Esophagus muscularis mucosa (tissue), 4 donors: ENCODE measurements at places on chromosomes 13 and 19. TPM values are rescaled to one million over a fixed set of nuclear protein-coding genes. Genes with fewer than 3 reads are reported as not detected.

- no peak for DNase-seq
Observed at GRCh38 chr19:18897094-18898029, 1.4 kb upstream of the CERS1 start.

- DNase-seq, result no peak
Observed at GRCh38 chr19:52724701-52725514, 9.9 kb downstream of the ZNF611 start.

DNA sequence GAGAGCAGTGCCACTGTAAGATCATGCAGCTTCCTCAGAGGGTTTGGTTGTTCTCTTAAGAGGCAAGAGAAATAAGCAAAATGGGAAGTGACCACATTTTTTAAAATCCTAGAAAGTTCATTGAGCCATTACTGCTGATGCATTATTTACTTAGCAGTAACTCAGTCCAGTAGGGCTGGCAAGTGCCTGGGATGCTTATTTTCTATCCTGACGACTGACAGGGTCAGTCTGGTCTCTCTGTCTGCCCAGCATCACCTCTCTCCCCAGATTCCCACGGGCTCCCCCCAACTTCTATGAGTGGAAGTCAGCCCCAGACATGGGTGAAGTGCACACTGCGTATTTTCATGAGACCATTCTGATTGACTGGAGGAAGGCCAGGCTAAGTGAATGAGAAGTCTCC is 10.4 kb downstream of the SHISA2 start:
- DNase-seq, result peak; percentile 62

GRCh38 chr19:4861147-4861546 is 6.3 kb downstream of the PLIN3 start:
- no peak for DNase-seq

DNA sequence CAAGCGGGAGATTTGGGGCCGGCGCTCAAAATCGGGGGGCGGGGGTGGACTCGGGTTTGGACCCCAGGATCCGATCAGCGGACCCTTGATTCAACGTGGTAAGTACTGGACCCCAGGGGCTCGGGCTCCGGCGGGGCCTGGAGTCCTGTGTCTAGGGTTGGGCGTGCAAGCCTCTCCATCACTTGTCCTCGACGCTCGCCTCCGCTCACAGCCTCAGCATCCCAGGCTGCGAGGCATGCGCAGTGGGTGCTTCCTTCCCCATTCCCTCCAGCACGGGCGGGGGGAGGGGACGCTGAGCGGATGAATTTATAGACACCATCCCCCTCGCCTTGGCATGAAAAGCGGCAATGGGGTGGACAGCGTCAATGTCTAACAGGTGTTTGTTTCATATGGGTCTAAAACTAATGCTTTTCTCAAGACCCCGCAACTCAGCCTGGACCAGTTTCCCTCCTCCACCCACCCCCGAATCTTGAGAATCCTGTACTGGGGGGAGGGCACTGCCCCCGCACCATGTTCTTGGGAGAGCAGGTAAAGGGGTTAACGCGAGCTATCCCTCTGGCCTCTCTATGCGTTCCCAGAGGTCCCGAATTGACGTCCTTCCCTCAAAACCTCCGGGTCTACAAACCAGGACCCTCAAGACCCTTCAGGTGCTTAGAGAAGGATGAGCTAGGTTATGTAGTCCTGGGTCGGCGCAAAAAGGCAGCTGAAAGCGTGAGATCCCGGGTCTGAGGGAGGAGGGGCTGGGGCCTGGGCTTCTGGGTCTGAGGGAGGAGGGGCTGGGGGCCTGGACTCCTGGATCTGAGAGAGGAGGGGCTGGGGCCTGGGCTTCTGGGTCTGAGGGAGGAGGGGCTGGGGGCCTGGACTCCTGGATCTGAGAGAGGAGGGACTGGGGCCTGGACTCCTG is 579 bp downstream of the CPT1C start:
- DNase-seq, result no peak

- no peak for DNase-seq
Observed at GRCh38 chr13:44884076-44884729, 105.1 kb downstream of the NUFIP1 start.

DNA sequence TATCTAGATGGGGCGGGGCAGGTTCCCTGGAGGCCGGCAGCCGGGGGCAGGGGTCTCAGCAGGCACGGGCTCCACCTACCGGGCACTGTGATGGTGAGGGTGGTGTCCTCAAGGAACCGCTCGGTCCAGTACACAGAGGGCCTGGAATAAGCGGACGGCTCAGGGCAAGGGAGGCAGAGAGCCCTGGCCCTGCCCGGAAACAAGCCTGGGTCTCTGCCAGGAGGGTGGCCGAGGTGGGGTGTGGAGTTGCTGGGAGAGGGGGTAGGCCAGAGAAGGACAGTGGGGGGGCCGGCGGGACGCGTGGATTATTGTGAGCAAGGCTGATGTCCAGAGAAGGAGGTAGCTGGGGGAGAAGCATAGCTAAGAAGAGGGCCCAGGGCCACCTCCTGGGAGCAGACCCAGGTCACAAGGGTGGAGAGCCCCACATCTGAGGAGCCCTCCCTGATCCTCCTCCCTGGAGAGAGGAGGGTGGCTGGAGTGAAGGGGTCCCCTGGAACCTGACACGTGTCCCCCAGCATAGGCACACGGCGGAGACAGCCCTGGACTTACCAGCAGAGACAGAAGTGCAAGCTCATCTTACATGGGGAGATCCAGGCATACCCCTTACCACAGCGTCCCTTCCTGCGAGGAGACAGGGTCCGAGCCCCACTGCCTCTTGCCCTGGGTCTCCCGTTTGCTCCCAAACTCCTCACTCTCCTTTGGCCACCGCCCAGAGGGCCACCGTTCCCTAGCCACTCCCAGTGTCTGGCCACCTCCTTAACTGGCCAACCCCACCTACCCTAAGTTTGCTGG is 29.0 kb upstream of the MIER2 start:
- DNase-seq, result no peak

GRCh38 chr19:19113040-19113626 is 25.1 kb downstream of the TMEM161A start:
- DNase-seq, result no peak

DNA sequence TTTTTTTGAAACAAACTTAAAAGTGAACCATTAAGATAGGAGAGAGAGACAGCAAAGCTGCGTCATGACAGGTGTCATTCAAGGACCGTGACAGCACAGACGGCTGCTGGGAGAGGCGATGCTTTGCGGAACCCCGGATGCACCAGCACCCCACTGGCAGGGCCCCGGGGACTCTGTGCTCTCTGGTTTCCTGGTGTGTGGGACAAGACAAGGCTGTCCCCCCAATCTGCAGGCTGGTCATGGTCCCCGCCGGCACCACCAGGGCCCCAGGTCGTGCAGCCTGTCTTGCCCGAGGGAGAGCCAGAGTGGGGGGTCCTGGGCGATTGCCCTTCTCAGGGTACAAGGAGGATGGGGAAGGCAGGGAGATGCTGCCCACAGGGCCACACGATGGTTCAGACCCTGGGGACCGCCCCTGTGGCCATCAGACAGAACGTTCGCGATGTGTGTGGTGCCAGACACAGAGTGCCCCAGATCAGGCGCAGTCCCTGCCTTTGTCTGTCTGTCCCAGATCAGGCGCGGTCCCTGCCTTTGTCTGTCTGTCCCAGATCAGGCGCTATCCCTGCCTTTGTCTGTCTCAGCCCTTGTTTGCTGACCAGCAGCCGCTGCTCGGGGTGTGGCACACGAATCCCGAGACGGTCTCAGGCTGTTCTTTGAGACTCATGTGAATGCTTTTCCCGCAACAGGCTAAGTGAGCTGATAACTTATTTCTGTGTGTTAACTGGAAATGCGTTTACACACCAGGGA is 36.1 kb downstream of the ADPRHL1 start:
- no peak for DNase-seq

- DNase-seq, result no peak
Observed at GRCh38 chr13:33459702-33460101, 174.1 kb upstream of the STARD13 start.

- no peak for DNase-seq
Observed at GRCh38 chr13:29073755-29074154, 253.6 kb downstream of the MTUS2 start.

GRCh38 chr13:113397608-113398425 is 33.9 kb upstream of the GRTP1 start:
- DNase-seq, result no peak

RPS16 gene
- 1,316 TPM for total RNA-seq

CYP2A7 gene
- not detected for total RNA-seq

- DNase-seq, result no peak
Observed at GRCh38 chr13:50170447-50171037, 155.3 kb downstream of the KCNRG start.

GRCh38 chr19:15640294-15640903 is at the start of gene CYP4F3:
CYP4F3 (plus strand) TSS chr19:15640897; CDS start chr19:15641416, 519 bp downstream.
- no peak for DNase-seq

GRCh38 chr19:10132905-10133304 is 13.2 kb upstream of the EIF3G start:
- DNase-seq, result no peak

DIRAS1 gene
- 19.2 TPM for total RNA-seq

CELF5 gene
- total RNA-seq, result 0.17 TPM

DNA sequence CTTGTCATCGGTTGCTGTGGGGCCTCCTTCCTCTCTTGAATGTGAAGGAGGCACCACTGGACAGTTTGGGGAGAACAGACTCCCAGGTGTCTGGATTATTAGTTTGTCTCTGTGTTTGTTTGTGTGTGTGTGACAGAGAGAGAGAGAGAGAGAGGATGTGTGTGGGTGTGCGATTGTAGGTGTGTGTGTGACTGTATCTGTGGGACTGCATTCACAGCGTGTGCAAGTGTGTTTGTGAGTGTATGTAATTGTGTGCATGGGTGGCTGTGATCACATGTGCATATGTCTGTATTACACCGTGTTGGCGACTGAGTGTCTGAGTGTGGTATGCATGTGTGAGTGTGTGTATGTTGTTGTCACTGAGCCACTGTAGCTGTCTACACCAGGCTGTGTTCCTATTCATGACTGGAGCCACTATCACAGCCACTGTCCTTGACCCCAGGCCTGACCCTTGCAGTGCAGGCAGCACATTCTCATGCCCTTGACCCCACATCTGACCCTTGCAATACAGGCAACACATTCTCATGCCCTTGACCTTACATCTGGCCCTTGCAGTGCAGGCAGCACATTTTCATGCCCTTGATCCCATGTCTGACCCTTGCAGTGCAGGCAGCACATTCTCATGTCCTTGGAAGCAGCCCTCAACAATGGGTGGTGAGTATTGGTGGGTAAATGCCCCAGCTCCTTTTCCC is 25.1 kb upstream of the CYP4F8 start:
- DNase-seq, result no peak

DNA sequence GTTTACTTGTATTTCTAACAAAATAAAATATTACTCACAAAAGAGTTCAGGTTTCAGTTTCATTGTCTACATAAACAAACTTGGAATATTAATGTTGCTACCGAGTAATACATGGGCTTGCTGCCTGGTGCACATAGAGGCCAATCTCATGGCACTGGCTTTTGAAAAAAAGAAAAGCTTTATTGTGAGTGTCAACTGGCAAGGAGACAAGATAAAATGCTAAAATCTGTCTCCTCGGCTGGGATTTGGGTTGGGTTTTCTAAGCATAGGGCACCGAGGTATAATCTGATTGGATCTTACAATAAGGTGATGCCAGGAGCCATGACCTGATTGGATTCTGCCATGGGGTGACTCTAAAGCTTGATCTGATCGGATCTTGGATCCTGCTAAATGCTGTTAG is 1519.9 kb upstream of the MIR17HG start:
- no peak for DNase-seq

DNA sequence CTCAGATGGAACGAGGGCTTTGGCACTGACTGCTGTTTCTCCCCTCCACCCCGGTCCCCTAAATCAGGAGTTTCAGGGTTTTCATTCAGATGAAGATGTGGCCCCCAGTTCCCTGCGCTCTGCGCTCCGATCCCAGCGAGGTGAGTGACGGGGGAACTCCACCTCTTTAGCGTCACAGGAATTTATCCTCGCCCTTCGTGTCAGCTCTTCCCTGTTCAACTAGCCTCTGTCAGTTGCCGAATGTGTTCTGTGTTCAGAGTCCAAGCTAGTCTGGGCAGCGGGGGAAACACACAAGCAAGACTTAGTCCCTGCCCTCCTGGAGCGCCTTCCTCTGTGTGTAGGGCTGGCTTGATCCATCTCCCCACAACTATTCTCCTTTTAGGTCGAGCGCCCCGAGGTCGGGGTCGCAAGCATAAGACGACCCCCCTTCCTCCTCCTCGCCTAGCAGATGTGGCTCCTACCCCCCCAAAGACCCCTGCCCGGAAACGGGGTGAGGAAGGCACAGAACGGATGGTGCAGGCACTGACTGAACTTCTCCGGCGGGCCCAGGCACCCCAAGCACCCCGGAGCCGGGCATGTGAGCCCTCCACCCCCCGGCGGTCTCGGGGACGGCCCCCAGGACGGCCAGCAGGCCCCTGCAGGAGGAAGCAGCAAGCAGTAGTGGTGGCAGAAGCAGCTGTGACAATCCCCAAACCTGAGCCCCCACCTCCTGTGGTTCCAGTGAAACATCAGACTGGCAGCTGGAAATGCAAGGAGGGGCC is 1.8 kb downstream of the KMT2B start:
- DNase-seq, result no peak

COL4A1 gene
- 383 TPM for total RNA-seq

DNA sequence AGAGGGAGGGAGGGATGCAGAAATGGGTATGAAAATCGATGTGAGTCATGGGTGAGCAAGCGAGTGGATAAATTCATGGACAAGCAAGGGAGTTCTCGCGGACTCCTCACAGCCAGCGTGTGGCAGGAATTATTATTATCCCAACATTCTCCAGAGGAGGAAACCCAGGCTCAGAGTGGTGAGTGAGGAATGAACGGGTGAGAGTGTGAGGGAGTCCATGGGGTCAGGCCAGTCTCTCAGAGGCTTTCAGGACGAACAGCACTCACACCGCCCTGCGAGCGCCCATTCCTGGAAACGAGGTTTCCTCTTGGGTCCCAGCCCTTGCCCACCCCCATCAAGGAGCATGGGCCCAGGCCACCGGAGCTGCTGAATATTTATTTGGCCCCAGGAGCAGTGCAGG is 6.3 kb upstream of the DNAAF3 start:
- DNase-seq, result no peak

ZNF814 gene
- total RNA-seq, result 8.9 TPM

NDUFA7 gene
- total RNA-seq, result 29.9 TPM

CNFN gene
- not detected for total RNA-seq

GRCh38 chr19:1244693-1245451 is 3.3 kb downstream of the ATP5F1D start:
- no peak for DNase-seq

GRCh38 chr13:90414691-90415596 is 932.5 kb upstream of the MIR17HG start:
- DNase-seq, result no peak

LCP1 gene
- 15.0 TPM for total RNA-seq

ADGRE3 gene
- not detected for total RNA-seq

DNA sequence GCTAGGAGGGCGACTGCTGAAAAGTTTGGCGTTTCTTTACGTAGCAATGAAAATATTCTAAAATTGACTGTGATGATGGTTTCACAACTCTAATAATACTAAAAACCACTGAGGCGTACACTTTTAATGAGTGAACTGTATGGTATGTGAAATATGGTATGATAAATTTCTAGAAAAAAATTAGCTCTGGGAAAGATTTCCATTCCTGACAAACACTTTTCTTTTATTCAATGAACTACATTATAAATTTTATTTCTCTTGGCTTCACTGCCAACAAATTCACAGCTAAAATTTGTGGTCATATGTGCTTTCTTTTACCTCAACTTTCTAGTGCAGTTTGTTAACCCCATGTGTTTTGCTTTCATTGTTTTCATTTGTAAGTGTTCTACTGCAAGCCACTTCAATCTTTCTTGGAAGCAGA is 11.1 kb downstream of the ZC3H13 start:
- no peak for DNase-seq

- DNase-seq, result no peak
Observed at GRCh38 chr13:97945792-97946419, 7.6 kb upstream of the IPO5 start.
